GM12864 (cell line): ENCODE measurements at places on chromosomes 5 and 9.
A peak's percentile ranks its signal among the peaks of the same experiment; 100 is the strongest.

DNA sequence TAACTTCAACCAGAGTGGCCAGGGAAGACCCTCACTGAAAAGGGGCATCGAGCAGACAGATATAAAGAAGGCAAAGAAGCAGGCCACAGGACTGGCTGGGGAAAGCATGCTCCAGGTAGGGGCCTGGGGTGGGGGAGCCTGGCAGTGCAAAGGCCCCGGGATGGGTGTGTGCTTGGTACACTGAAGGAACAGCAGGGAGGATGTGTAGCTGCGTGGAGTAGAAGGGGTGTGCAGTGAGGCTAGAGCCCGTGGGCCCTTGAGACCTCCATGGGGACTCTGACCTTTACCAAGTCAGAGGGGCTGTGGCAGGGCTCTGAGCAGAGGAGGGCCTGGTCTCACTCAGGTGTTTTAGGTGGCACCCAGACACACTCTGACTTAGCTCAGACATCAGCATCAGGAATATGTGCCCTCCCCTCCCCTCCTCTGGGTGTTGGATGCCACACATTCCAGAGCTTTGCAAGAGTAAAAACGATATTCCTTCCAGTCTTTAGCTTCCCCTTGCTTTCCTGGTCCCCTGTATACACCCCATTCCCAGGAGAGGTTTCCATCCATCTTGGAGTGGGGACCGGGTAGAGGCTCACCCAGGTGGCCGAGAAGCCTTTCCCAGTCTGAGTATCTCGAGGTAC is 7.6 kb downstream of the TRIM7 start:
- DNase-seq, result no peak

- DNase-seq, result peak; percentile 38
These were observed 1.3 kb upstream of the RNU6ATAC start for GRCh38 chr9:134165357-134166315.

DNA sequence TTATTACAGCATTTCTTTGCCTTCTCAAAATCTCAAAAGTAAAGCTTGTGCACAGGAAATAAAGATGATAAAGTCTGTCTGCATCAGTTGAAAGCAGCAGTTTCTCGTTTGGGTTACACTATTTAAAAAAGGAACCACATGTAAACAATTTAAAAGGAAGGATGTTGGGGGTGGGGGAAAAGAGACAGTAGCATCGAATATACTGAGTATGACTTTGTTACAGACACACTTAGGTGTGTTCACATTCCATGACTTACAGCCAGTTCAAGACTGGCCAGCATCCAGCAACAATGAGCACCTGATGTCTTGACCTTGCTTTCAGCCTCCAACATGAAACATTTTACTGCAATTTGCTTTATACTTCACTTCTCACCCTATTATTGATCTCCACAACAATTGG is 8.7 kb downstream of the GAPT start:
- no peak for DNase-seq

DNA sequence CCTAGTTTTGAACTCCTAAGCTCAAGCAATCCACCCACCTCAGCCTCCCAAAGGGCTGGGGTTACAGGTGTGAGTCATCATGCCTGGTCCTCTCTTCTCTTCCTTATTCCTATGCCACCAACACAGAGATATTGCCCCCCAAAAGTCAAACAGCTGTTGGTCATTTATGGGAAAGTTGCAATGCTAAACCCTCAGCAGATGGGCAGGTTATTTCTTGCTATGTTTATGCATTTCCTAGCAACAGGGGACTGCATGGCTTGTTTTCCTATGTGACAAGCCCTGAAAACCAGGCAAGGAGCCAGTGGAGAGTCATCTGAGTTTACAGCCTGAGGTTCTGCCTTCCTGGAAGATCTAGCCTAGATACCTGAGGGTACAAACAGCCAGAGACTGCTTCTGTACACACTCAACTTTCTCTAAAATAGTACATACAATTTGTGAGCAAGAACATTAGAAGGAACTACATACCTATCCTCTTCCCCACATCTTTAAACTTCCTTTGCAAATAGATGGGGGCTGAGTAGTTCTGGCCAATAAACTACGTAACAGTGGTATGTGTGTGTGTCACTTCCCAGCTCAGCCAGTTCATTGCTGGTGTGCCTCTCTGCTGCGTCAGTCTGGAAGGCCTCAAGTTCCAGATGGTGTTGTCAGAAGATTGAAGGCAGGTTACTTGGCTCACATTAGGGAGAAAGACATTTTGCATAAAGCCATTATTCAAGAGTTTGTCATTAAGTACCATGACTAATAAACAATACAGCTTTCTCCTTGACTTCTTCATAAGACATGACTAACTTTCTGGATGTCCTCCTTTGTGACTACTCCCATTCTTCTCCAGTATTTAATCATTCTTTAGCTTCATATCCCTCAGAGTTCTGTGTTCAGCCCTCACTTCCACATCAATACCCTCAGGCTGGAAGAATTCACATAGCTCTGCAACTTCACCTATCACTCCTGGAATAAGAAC is 65.3 kb downstream of the CSNK1A1 start:
- no peak for DNase-seq

DNA sequence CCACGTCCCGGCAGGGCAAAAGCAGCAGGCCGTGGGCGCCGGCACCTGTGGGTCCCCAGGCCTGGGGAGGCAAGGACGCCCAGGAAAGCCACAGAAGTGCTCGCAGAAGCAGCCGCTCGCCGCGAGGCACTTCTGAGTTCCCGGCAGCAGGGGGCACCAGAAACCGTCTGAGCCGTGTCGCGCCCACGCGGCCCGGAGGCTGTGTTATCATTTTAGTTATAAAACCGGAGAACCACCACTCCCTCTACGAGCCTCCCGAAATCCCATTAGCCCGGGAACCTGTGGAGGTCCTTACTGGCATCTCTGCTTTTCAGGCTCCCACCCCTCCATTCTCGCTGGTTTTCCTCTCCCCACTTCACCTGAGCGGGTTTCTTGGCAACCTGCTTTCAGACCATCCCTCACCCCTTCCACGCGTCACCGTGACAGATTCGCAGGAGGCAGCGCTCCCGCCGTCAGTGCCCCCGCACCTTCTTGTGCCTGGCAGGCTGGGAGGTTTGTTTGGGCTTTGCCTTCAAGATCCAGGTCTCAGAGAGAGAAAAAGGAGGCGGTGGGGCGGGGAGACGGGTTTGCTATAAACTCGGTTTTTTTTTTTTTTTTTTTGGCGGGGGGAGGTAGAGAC is 2.3 kb downstream of the GDNF start:
- DNase-seq, result no peak

- DNase-seq, result no peak
These were observed 108.0 kb upstream of the TARS1 start for GRCh38 chr5:33332804-33333203.

- no peak for DNase-seq
These were observed 140.9 kb upstream of the MAP3K1 start for GRCh38 chr5:56674441-56674840.

DNA sequence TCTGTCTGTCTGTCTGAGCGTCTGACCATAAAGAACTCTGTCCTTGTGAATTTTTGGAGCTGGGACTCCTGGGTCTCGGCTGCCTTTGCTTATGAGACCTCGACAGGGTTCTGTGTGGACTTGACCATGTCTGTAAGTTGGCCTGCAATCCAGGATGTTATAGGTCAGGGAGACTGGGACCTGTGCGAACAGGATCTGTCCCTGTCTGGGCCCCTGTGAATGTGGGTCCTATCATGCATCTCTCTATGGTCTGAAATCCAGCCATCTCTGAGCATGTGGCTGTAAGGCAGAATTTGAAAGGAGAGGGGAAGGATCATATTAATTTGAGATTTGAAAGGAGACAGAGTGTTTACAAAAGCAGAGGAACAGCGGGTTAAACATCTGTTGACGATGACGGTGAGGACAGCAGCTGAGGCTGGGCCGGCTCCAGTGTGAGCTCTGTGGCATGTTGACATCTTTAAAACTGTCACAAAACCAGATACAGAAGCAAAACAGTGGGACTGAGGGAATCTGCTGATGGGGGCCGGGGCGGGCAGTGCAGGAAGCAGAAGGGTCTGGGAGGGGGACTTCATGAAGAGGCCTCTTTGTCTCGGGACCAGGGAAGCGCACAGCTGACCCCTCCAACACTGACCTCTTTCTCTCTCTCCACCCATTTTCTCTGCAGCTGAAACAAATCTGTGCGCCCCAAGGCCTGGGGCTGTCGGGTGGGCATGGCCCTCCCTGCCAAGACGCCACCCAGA is 19.1 kb upstream of the MVB12B start:
- no peak for DNase-seq

- no peak for DNase-seq
These were observed 224.0 kb downstream of the SPOCK1 start for GRCh38 chr5:137275083-137275482.

DNA sequence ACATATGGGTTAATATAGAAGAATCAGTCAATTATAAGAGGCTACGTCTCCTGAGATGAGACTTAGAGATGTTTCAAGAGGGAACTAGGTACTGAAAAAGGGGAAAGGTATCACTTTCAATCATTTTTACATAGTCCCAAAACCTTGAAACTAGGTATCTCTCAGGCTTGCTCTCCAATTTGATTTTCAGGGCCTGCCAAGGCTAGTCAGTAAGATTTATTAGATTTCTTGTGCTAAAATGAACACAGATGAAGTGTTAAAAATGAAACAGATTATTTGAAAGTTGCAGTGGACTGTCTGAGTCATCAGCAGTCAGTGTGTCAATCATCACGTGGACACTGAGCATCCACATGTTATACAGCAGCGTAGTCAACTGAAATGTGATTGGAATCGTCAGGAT is 591.1 kb downstream of the DTWD2 start:
- no peak for DNase-seq

DNA sequence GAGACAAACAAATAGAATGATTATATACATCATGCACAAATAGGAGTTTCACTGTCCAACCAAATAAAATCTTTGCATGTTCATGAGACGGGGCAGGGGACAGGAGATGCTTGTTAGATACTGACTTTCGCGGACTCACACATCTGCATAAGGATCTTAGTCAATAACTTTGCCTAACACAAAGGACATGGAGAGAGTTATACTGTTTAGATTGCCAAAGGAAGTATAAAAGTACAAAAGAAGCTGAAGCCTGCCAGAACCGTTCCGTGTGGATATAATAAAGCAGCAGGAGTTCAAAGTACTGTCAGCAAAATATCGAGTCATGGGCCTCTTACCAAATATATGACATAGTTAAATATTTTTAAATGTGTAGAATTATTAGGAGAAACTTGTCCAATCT is 1148.4 kb downstream of the EFNA5 start:
- no peak for DNase-seq

GRCh38 chr9:68841276-68842052 is 136.4 kb downstream of the PIP5K1B start:
- no peak for DNase-seq

GRCh38 chr5:2797981-2798380 is 46.5 kb upstream of the IRX2 start:
- no peak for DNase-seq

GRCh38 chr9:109182940-109183798 is 16.1 kb upstream of the FRRS1L start:
- DNase-seq, result peak; percentile 7

DNA sequence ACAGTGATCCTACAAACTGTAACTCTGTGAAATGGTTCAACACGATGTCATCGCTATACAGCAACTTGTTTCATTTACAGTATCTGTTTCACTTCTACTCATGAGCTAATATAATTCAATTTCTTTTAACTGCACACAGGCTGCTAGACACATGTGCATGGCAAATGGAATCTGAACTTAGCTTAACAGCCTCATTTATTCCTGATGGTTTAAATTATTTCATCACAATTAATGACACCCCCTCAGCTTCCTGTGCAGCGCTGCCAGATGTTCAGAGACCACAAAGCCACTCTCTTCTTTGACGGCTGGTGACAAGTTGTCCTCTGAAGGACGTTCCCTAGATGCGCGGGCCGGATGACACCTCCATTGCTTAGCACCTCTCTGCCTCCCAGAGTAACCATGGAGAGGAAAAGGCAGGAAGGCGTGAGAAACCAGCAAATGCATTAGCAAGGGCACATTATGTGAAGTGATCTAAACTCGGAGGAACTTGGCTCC is 191.1 kb downstream of the BNC2 start:
- DNase-seq, result no peak

DNA sequence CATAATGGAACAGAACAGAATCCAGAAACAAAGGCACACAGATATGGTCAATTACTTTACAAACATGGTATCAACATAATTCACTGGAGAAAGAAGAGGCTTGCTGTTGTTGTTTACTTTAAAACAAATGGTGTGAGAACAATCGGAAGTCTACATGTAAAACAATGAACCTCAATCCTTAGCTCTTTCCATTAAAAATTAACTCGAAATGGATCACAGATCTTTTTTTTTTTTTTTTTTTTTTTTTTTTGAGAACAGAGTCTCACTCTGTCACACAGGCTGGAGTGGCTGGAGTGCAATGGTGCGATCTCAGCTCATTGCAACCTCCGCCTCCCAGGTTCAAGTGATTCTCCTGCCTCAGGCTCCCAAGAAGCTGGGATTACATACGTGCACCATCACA is 9.8 kb downstream of the SEMA4D start:
- DNase-seq, result no peak

DNA sequence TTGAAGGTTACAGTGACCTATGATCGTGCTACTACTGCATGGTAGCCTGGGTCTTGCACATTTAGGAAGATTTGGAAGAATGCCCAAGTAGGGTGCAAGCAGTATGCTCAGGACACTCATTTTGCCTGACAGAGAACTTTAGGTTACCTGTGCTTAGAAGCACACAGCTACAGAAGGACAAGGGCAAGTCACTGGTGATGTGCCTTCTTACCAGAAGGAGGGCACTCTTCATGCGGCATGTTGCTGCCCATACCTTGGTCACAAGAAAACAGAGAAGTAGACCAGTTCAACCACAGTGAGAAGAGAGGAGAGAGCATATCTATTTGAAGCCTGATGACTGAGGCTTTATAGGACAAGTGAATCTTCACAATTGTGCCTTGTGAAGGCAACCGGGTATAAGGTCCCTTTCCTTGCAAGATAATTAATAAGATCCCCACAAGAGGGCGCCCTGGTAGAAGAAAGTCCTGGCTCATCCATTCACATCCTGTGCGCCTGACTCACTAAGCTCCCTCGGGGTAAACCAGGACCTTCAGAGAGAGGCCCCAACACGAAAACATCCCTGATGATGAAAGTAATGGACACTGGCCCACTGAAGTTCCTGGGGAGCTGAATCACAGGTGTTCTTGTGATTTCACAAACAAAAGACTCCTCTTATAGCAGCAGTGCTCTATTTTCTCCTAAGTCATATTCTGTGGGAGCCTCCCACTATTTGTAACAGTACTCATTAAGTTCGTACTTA is 38.1 kb upstream of the STARD4 start:
- DNase-seq, result peak; percentile 30

DNA sequence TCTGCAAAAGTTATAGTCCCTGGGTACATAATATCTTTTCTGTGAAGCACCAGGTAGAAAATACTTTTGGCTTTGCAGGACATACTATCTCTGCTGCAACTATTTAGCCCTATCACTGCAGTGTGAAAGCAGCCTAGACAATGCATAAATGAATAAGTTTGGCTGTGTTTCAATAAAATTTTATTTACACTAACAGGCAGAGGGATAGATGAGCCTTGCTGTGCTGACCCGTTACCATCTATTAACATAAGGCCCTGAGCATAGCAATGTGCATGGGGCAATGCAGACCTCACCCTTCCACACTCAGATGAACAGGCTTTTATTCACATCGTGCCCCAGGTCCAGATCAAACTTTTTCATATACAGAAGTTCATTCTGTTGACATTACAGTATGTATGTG is 27.8 kb downstream of the RASEF start:
- no peak for DNase-seq
